T-helper 1 cell (primary cell): ENCODE measurements at places on chromosomes 1 and 21.

GRCh38 chr1:156746406-156746727 is 5.1 kb downstream of the HDGF start:
- DNase-seq: no peak

DNA sequence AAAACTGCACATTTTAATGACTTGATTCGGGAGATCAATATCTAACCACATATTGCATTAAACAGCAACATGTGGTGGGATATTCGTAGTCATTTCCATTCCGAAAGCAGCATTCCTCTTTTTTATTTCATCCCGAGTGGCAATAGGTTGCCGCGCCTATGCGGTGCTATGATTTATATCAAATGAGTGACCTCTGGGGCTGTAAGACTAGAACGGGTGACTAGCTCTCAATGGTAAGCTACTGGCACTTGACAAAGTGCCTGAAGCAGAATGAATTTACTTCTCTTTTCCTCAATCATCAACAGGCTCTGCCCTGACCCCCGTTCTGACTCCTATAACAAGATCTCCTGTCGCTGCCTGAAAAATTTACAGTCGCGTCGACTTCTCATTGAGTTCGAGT is 162.3 kb downstream of the ZNF281 start:
- DNase-seq: no peak

GRCh38 chr1:169090308-169090899 is 16.1 kb upstream of the ATP1B1 start:
- DNase-seq: no peak

DNA sequence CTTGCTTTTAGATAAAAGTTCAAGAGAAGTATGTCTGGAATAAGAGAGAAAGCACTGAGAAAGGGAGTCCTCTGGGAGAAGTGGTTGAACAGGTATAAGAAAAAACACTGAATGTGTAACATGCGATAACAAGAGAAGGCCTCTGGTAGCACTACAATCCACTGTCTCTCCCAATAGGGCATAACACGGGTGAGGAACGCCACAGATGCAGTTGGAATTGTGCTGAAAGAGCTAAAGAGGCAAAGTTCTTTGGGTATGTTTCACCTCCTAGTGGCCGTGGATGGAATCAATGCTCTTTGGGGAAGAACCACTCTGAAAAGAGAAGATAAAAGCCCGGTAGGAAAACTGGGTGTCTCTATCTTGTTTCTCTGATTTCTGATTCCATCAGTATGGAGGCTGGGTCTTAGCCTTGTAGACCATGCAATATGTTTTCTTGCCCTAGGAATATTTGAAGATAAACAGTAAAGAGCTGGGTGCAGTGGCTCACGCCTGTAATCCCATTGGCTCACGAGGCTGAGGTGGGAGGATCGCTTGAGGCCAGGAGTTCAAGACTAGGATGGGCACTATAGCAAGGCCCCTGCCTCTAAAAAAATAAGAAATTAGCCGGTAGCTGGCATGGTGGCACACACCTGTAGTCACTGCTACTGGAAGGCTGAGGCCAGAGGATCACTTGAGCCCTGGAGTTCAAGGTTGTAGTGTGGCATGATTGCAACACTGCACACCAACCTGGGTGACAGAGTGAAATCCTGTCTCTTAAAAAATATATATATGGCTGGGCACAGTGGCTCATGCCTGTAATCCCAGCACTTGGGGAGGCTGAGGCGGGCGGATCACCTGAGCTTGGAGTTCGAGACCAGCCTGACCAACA is 40.4 kb downstream of the DAP3 start:
- DNase-seq: no peak

- DNase-seq: no peak
These were observed 111.9 kb upstream of the L1TD1 start for GRCh38 chr1:62082456-62083363.

- no peak for DNase-seq
These were observed 72.4 kb downstream of the CASZ1 start for GRCh38 chr1:10724052-10724494.

GRCh38 chr1:54615531-54616279 is 7.6 kb downstream of the FAM151A start:
- DNase-seq: no peak

- DNase-seq: no peak
These were observed 8.1 kb upstream of the RNF187 start for GRCh38 chr1:228478912-228479711.

GRCh38 chr1:119674835-119675289 is 26.8 kb upstream of the ZNF697 start:
- no peak for DNase-seq

DNA sequence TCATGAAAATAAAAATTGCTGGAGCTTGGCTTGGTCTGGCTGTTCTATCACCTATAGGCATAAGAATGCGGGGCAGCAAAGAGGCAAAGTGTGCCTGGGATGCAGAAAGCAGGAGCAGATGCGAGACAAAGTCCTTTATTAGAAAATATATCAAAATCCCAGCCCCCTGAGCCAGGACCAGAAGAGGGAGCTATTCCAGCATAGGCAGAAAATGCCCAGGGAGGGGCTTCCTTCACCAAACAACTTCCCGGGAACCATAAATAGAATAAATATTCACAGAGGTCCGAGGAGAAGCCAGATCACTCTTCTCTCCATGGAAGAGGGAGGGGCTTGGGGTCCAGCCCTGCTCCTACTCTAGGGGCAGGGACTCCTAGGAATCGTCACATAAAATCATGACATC is 5.0 kb downstream of the PPOX start:
- no peak for DNase-seq

- DNase-seq: no peak
These were observed 367.4 kb downstream of the CAMTA1 start for GRCh38 chr1:7152655-7153054.

GRCh38 chr1:248750496-248750895 is 5.1 kb downstream of the LYPD8 start:
- no peak for DNase-seq

DNA sequence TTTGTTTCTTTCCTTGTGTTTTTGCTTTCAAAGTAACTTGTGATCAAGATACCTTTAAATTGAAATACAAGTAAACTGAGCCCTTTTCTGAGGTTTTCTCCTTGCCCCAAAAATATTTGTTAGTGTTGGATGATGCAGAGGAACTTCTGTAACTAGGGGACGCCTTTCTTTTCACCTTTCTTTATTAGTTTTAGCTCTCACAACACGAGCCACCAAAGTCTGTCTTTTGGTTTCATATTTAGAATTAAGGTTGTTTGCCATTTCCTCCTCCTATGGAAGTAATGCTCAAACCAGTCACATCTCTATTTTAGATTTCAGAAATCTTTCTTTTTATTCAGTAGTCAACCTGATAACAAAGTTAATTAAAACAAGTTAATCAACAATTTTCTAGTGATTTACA is 120.8 kb downstream of the ZP4 start:
- DNase-seq: no peak

GRCh38 chr1:64516301-64516700 is 46.4 kb downstream of the CACHD1 start:
- no peak for DNase-seq
